ENCODE measurements at places on chromosomes 6 and 20.

DNA sequence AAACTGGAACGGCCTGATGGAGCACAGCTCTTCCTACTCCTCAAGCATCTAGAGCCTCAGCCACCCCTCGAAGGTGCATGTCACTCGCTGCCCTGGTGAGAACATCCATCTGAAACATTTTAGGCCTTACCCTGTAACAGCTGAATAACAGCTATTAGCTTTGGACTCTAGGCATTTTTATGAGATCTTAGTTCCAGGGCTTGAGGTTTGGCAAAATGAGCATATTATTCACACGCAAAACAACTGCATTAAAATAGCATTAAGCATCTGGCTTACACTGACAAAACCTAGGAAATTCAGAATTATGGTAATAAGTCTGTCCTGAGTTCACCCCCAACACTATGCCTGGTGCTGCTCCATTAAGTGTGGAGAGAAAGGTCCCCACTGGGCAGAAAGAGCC, 56.1 kb downstream of the ADAT2 start:
- DNase-seq = no peak

DNA sequence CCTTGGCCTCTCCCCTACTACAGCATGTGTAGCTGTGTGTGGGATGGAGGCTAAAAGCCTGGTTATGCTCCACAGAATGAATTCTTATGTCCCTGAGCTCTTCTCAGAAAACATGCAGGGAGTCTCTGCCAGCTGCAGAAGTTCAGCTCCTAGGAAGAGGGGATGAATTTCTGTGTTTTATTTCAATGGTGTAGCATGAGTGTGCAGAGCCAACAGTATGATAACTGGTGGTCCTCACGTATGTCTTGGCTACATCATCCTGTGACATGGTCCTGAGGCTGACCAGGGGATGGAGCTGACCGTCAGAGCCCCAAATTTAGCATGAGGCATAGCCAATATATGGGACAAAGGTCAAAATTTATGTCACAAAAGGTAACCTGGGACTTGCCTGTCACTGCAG, 266.1 kb downstream of the ADGB start:
- DNase-seq = no peak

DNA sequence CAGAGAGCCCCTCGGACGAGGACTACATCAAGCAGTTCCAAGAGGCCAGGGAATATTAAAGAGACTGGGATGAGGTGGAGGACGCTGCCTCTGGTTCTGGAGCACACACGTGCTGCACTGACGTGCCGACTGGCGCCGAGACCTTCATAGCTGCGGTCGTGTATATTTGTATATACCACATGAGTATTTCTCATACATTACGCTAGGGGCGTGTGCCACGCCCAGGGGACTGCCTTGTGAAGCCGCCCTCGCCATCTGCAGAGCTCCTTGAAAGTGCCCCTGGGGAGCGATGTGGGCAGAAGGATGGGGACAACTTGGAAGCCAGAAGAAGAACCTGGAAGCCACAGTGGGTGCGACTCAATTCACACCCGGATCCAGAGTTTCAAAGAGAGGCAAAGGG, 78.3 kb downstream of the ISM1 start:
- DNase-seq = no peak

- DNase-seq = no peak
Observed at GRCh38 chr6:37602346-37602745, 95.3 kb downstream of the MDGA1 start.

DNA sequence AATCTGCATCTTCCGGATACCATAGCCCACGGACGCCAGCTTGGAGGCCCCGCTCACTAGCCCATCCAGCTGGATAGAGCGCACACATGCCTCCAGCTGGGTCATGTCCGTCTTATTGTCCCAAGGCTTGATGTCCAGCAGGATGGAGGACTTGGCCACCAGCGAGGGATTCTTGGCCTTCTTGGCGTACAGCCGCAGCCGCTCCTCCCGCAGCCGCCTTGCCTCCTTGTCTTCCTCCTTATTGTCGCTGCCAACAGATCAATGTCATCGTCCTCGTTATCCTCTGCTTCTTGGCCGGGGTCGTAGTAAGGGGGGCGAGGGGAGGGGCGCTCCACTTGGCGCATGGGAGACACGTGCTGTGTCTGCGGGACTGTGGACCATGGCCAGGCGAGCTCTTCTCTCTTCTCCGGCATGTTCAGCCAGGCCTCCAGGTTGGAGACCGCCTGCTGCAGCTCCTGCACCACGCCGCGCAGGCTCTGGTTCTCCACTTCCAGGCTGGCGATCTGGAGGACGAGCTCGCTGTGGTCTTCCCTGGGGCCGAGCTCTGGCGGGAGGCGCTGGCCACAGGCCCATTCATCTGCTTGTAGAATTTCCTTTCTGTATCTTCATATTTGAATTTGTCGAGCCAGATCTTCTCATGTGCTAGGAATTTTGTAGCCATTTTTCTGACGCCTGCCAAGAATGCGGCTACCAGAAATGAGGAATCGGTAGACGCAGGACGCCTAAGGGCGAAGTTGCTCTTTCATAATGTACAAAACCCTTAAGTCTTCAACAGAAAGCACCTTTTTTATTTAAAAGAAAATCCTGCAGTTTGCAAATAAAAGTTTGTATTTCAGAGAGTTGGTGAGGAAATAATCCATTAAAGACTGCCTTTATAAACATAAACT, 60.1 kb upstream of the PTPRK start:
- DNase-seq = no peak

GRCh38 chr20:42688576-42688975, 501.1 kb downstream of the PTPRT start:
- DNase-seq = no peak

- no peak for DNase-seq
Observed at GRCh38 chr6:100664274-100665040, 199.7 kb upstream of the SIM1 start.

DNA sequence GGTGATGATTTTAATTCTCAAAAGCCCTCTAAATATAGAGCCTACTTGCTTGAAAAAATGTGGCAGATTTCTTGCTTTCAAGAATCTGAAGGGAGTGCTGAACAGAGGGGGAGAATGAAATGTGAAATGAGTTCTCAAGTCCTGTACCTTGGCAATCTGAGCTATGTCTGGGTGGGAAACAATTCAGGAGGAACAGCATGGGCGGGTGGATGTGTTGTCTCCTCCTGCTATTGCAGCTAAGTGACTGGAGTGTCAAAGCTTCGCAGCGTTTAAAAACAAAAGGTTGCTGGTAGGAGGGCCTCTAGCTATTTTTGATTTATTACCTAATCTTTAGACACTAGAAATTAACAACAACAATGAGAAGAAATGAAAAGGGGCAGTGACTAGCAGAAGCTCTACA, 102.5 kb upstream of the ARG1 start:
- no peak for DNase-seq

- DNase-seq = no peak
Observed at GRCh38 chr6:136782021-136782770, 10.1 kb downstream of the MAP3K5 start.

DNA sequence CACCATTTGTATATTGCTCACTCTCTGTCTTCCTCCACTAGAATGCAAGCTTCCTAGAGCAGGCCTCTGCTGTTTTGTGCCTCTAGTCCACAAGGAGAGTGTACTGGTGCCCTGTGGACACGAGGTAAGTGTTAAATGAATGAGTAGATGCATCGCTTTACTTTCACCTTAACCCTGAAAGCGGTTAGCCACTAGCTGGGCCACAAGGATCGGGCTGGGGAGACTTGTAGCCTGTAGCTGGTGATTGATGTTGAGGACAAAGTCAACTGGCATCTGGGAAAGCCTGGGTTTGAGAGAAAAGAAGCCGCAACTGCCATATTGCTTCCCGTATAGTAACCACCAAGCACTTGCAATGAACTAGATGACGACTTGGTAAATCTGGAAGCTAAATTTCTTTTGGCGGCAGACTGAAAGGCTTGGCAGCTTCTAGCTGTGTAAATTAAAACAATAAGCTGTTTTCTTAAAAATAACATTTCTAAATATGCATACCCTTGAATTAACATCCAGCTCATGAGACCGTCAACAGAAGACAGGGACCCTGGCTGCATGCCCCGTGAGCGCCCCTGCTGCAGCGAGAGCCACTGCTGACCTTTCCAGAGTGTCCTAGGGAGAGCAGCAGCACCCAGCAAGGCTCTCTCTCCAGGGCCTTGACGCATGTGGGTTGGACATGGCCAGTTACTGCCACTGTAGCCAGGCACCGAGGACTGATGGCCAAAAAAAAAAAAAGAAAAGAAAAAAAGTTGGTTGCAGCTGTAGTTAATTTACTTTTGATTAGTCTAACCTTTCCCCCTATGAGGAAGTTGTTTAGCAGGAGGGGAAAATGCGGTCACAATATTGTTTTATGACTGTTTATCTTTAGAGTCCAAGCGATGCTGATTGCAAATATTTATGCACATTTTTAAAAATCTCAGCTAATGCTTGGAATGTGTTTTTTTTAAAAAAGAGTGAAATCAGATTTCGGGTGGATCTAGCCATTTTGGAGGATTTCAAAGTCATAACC, 315.1 kb downstream of the TFAP2C start:
- no peak for DNase-seq

DNA sequence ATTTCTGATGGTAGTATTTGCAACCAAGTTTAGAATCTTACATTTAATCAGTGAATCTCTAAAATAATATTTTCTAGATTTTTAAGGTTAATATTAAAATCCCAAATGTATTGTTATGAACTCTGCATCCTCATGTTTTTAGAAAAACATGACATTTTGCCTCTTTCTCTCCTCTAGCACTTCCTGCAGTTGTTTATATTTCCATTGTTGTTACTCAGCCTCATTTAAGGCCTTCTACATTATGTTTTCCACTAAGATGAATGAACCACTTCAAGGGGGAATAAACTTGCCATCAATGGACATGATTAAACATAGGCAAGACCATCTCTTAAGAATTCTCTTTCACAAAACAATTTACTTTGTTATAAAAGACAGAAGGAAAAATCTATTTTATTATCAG, 333.5 kb upstream of the IRAK1BP1 start:
- no peak for DNase-seq

- no peak for DNase-seq
Observed at GRCh38 chr6:89132057-89132456, 13.8 kb upstream of the PM20D2 start.

DNA sequence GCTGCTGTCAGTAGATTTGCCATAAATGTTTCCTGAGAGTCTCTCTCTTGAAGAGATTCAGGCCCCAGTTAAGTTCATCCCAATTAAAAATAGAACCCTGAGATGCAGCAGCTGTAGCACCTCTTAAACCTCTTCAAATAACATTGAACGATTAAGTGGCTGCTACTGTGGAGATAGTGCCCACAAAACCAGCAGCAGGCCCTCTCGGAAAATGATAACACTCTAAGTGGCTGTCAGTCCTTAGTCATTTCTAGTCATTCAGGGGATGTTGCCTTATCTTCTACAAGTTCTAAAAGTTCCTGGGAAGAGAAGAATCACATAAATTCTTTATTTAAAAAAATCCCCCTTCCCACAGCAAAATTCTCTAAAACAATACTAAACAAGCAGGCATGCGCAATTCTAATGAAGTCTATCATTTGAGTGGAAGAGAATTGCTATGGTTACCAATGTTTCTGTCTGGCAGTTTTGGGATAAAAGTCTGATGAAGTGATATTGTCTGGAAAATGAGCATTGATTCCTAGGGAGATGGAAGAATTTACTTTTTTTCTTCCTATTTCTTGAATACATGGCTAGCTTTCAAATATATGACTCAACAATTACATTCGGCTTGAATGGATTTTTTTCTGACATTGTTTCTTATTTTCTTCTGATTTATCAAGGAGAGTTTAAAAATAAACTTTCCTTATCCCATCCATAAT, 131.9 kb downstream of the TRMT11 start:
- no peak for DNase-seq

GRCh38 chr6:113329942-113330635, 527.1 kb upstream of the MARCKS start:
- DNase-seq = no peak

- DNase-seq = no peak
Observed at GRCh38 chr6:90194371-90194841, 102.2 kb downstream of the BACH2 start.

DNA sequence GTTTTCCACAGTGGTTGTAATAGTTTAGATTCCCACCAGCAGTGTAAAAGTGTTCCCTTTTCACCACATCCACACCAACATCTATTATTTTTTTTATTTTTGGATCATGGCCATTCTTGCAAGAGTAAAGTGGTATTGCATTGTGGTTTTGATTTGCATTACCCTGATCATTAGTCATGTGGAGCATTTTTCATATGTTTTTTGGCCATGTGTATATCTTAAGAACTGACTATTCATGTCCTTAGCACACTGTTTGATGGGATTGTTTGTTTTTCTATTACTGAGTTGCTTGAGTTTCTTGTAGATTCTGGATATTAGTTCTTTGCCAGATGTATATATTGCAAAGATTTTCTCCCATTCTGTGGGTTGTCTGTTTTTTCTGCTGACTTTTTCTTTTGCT, 820.1 kb downstream of the TENT5A start:
- no peak for DNase-seq

GRCh38 chr6:112184951-112185350, 69.4 kb downstream of the LAMA4 start:
- DNase-seq = no peak

DNA sequence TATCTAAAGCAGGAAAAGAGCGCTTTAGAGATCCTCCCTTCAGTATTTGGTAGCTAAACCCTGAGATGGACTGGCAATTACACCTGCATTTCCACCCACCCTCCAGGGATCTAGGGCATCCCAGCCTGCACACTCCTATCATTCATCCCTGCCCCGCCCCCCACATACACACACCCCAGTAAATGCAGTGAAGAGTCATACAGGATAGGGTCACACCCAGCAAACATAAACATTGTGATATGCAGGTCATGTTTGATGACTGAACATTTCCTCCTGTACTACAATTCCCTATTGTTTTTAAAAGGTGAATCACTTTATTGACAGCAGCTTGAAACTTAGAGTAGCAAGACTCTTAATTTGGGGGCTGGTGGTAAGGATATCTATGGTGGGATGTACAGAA, 112.9 kb downstream of the FOXO3 start:
- DNase-seq = no peak

GRCh38 chr6:26234421-26235301, 130.3 kb upstream of the BTN3A2 start:
- no peak for DNase-seq

- DNase-seq = no peak
Observed at GRCh38 chr20:59320854-59321647, 20.6 kb downstream of the EDN3 start.

- no peak for DNase-seq
Observed at GRCh38 chr20:60752741-60753420, 499.2 kb upstream of the CDH4 start.

- no peak for DNase-seq
Observed at GRCh38 chr6:121837545-121838229, 402.2 kb downstream of the GJA1 start.

- DNase-seq = no peak
Observed at GRCh38 chr6:130076512-130076911, 58.1 kb downstream of the L3MBTL3 start.

All from lower leg skin (tissue), 4 donors.